ENCODE measurements at places on chromosomes 7 and 10.
A peak's percentile ranks its signal among the peaks of the same experiment; 100 is the strongest.

GRCh38 chr7:106484562-106484961 is 176.4 kb downstream of the CCDC71L start:
- no peak for DNase-seq

DNA sequence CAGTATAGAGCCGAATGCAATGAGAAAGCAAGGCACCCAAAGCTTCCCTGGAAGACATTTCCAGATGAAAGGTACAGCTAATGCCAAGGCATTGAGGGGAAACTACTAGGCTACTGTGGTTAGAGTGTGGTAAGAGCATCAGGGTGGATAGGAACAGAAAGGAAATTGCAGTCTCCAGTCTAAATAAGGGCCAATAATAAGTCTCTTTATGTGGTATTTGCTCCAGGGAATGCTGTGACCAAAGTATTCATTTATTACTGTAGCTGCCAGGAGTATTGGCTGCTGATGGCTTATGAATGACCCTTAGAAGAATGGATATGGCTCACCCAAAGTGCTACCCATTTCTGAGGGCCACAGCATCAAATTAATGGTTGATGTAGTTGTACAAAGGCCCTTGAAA is 30.1 kb upstream of the POT1 start:
- no peak for DNase-seq

- no peak for DNase-seq
These were observed 1.1 kb downstream of the VGF start for GRCh38 chr7:101164071-101164840.

DNA sequence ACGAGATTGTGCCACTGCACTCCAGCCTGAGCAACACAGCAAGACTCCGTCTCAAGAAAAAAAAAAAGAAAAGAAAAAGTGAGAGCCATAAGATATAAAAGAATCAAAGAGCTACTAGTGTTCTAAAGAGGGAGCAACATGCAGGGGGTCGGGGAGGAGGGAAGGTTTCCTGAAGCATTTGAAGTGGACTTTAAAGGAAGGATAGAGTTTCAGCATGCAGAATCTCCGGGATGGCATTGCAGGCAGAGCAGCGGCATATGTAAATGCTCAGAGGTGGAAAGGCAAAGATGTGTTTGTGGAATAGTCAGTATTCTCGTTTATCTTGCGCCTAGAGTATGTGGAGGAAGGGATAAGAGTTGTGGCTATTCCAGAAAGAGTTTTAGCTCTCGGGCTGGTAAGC is 447.6 kb upstream of the NFE2L3 start:
- no peak for DNase-seq

- no peak for DNase-seq
These were observed 82.3 kb downstream of the HTR7 start for GRCh38 chr10:90775351-90776028.

DNA sequence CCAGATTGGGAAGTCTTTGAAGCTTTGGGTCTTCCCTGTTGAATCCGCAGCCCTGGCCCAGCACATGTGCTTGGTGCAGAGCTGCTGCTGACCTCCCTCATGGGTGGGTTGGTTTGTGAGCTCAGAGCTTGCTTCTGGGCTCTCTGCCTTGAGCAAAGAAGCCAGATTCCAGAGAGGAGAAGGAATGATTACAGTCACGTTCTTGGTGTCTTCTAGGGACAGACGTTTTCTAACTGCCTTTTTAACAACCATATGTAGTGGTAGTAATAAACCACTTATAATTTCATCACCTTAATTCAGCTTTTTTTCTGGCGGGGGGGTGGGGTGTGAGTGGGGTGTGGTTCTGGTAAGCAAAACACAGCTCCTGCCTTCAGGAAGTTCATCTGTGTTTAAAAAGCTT is 39.5 kb downstream of the LRMDA start:
- no peak for DNase-seq

DNA sequence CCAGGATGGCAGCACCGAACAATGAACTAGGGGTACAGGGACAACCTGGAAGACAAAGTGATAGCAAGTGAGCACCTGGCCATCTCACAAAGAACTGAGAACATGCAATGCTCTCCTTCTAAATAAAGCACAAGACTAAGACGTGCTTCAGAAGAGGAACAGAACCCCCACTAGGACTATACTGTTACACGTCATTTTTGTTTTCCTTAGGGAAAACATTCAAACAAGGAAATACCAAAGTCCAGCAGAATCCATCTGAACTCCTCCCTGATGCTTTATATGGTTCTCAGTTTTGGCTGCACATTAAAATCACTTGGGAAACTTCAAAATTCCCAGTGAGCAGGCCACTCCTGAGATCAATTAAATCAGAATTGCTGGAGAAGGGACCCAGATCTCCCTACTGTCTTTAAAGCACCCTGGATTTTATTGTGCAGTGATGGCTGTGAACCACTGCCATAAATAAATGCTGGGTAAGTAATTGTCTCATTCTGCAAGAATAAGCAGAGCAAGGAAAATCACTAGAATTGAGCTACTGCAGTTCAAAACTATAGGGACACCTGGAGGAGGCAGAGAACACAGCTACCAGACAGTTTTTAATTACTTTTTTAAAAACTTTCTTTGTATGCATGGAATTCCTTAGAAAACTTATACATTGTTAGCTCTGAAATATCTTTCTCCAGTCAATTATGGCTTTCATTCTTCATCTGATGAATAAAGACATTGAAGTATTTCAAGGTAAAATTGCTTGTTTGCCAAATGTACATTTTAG is 866.5 kb upstream of the GHITM start:
- DNase-seq, result no peak

DNA sequence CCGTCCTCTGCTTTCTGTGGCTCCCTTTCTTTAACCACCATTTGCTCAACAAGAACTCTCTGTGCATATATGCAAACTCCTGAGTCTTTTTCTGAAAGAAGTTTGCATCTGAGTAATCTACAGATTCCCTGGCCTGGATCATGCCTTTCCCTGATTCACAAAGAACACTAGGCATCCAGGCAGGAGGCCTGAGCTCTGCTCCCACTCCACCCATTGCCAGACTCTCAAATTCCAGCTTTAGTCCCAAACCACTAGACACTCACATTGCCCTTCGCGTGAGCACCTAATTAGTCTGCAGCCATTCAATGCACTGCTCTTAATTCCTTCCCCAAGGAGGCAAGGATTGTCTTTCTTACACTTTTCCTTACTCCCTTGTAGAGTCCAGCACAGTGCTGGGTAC is 60.9 kb downstream of the ABCC2 start:
- DNase-seq, result no peak

DNA sequence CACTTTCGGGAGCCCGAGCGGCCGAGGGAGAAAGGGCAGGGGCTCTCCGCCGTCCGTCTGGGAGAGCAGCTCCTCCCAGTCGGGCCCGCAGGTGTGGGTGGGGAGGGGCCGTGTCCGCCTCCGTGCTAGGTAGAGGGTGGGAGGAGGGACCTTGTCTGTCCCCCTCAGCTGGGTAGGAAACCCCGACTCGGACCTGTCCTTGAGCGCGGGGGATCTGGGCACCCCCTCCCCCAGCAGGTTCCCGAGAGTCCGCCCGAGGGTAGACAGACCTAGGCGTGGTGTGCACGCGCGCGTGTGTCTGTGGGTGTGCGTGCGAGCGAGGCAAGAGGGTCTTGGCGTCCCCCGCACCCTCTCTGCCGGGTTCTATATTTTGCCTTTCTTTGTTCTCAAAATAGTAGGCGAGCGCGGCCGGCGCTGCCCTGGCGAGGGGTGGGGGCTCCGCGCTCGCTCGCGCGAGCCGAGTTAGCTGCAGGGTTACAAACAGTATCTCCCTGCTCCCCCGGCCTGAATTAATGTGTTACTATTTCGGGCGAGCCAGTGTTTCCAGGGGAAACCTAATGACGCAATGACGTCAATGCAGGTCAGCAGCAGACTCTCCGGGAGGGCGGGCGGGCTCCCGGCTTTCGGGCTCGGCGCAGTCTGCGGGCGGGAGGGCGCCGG is 73.9 kb upstream of the LEP start:
- DNase-seq, result peak; percentile 33

GRCh38 chr7:142438235-142438922 is 180.5 kb upstream of the PRSS58 start:
- peak; percentile 39 for DNase-seq

- DNase-seq, result no peak
These were observed 187.2 kb upstream of the CELF2 start for GRCh38 chr10:10830293-10830986.

GRCh38 chr10:78437407-78437768 is 403.7 kb downstream of the RPS24 start:
- no peak for DNase-seq

GRCh38 chr7:51428217-51428887 is 111.7 kb upstream of the COBL start:
- DNase-seq, result no peak

DNA sequence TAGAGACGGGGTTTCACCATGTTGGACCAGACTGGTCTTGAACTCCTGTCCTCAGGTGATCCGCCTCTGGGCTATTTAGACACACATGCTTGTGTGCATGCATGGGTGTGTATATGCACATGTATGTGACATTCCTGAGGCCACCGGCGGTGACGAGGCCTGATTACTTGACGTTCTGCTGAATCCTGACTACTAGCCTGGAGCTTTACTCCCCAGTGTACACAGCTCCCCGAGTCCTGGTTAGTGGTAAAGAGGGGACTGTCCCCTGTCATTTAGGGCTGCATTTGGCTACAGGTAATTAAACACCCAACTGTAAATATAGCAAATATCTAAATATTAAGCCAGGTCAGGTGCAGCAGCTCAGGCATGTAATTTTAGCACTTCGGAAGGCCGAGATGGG is 14.2 kb downstream of the GTF2IRD1 start:
- no peak for DNase-seq

DNA sequence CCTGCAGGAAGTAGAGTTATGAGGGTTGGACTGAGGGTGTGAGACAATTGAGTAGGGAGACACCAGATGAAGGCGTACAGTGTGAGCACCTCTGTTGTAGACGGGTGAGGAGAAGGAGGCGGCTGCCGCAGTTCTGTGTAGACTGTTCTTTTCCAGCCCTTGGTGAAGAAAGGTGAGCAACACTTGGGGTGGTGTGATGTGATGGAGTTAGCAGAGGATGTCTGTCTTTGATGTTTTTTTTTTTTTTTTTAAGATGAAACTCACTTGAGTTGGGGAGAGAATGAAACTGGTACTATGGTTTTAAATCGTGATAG is 42.8 kb upstream of the RNF216 start:
- peak; percentile 53 for DNase-seq

DNA sequence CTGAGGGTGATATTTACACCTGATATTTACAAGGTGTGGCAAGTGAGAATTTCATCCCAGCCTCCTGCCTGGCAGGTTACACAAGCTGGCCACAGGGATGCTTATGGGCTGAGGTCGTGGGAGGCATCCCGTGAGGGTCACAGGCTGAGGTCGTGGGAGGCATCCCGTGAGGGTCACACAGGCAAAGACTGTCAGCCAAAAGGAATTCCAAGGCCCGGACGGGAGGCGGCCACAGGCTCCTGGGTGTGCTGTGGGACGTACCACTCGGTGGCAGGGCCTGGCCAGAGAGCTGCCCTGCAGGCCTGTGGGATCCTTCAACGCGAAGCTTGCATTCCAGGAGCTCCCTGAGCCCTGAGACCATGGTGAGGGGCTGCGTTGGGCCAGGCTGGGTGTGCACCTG is 460.6 kb downstream of the DNAJB6 start:
- DNase-seq, result no peak

DNA sequence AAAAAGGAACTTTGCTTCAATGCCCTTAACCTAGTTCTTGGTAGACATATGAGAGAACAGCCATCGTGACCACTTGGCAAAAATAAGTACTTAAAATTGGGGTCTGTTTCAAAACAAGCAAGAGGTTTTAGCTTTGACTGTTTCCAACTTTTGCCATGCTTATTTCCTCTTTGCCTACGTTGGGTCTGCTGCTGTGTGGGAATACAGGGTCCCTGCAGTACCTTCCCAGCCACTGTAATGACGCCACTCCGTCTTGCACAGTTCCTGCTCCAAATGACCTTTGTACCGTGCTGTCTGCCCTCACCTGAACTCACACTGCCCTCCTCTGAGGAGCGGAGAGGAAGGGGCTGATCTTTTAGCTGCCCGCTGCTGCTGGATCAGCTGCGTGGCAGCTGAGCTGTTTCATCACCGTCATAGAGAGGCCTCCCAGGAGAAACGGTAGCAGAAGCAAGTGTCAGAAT is 133.1 kb downstream of the MAPK8 start:
- no peak for DNase-seq

DNA sequence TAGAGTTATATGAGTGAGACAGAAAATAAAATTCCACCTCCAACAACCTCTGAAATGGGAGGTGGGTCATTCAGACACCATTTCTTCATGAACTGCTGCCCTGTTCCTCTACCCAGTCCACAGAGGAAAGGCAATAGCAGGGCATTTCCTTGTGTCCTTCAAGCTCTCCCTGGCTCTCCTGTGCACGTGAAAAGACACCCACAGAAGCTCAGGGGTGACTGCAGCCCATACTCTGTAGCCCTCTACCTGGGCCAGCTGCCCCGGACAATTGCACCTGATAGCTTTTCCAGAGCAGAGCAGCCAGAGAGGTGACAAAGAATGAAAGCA is 10.0 kb downstream of the ST8SIA6 start:
- no peak for DNase-seq

DNA sequence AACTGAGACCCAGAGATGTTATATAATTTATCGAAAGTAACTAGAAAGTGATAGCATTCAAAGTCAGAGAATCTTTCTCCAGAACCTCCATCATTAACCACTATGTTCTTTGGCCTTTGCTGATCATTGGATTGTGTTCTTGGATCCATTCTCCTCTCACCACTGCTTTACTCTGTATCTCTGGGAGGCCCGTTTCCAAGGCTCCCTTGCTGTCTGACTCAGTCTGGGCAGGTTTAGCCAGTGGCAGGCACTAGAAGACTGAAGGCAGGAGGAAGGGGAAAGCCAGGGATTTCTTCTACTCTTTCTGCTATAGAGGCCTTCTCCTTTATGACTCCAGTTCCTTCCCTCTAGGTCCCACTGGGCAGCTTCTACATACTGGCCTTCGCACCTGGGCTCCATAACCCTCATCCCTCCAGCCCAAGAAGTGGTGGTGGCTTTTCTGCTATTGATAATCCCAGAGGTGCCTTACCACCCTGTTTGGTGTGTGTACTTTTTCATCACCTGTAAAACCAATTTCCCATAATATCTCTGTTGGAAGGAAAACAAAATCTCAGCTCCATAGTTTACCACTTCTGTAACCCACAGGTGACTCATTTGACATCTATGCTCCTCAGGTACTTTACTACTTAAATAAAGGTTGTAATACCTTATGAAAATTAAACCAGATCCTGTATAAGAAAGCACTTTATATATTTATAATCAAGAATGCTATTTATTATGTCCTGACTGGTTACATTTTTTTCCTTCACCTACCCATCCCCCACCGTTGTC is 36.0 kb downstream of the BCAP29 start:
- no peak for DNase-seq

GRCh38 chr10:52464368-52465124 is 150.5 kb downstream of the DKK1 start:
- no peak for DNase-seq

All from stimulated activated CD4-positive, alpha-beta T cell treated with anti-CD3 and anti-CD28 coated beads, Interleukin-15, amount 100 ng/mL, for 24 hours (primary cell).